Fibroblast of villous mesenchyme (primary cell): ENCODE measurements at places on chromosomes 11 and 22. TPM values are rescaled to one million over a fixed set of nuclear protein-coding genes. Genes with fewer than 3 reads are reported as not detected.

DNA sequence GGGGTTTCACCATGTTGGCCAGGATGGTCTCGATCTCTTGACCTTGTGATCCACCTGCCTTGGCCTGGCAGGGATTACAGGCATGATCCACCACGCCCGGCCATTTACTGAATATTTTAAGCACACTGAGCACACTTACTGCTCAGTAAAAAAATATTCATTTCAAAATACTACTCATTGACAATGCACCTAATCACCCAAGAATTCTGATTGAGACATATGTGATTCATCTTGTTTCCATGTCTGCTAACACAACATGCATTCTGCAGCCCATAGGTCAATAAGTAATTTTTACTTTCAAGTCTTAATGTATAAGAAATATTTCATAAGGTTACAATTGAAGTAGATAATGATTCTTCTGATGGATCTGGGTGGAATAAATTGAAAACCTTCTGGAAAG lies 4.2 kb upstream of the OR52J3 start:
- DNase-seq = no peak

GRCh38 chr11:8794677-8795103 lies 112.1 kb downstream of the RPL27A start:
- DNase-seq = no peak

The TTC9C gene
- total RNA-seq = 28.0 and 36.7 TPM in 2 replicates

GRCh38 chr11:32829157-32829679 lies 509 bp upstream of the PRRG4 start:
- DNase-seq = peak; percentile 38

DNA sequence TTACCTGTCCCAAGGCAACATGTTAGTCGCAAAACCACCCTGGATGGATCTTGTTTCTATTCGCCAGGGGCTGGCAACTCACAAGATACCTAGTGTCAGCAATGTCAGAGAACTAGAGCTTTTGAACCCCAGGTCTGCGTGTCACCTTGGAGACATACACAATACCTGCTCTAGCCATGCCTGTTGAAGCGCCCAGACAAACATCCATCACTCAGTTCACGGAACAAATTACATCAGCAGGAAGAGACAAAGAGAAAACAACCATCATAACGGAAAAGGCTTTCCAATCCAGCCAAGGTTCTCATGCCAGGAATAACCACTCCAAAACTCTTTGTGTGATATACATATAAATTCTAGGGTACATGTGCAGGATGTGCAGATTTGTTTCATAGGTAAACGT lies 2.2 kb downstream of the CD59 start:
- no peak for DNase-seq

- DNase-seq = peak; percentile 63
Observed at GRCh38 chr11:28621753-28622152, 513.6 kb downstream of the METTL15 start.

GRCh38 chr11:102171101-102171500 lies 60.9 kb downstream of the YAP1 start:
- DNase-seq = peak; percentile 87

GRCh38 chr22:44906248-44906936 lies 103.4 kb downstream of the PHF21B start:
- DNase-seq = no peak

The P2RY2 gene
- total RNA-seq = under 0.01 TPM in 1 of 2 replicates, not detected in the other

DNA sequence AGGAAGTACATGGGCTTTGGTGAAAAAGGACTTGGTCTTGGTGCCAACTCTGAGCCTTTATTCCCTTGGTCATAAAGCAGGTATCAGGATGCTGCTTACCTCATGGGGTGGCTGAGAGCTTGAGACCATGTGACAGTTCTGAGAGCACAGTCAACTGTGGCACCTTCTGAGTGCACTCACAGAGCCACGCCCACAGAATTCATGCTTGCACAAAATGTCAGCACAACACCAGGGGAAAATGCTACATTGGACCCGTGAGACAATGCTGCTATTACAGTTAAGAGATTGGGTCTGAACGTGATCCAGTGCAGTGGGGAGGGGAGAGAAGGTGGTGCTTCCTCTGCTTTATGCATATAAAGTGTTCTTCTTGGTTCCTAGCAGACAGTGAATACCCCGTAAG lies 79.5 kb upstream of the SPON1 start:
- DNase-seq = no peak

- no peak for DNase-seq
Observed at GRCh38 chr11:19025481-19026406, 34.8 kb downstream of the MRGPRX2 start.

- DNase-seq = no peak
Observed at GRCh38 chr11:40285558-40285957, 1173.9 kb downstream of the LRRC4C start.

DNA sequence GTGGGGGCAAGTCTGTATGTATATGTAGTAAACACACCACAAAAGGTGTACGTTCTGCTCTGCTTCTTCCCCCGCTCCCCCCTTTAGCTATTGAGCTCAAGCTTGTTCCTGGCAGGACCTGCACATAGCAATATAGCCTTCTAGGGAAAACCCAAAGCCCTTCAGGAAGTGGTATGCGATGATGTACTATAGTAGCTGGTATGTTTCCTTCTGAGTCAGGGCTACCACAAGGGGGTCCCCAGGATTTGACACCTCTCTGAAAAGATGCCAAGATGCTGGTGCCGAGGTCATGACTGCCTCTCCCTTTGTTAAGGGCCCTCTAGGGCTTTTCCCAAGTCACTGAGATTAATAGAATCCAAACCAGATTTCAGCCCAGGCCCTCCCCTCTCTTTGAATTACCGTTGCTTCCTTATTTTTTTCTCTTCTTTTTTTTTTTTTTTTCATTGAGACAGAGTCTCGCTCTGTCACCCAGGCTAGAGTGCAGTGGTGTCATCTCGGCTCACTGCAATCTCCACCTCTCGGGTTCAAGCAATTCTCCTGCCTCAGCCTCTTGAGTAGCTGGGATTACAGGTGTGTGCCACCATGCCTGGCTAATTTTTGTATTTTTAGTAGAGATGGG lies 268.4 kb downstream of the ETS1 start:
- DNase-seq = no peak

DNA sequence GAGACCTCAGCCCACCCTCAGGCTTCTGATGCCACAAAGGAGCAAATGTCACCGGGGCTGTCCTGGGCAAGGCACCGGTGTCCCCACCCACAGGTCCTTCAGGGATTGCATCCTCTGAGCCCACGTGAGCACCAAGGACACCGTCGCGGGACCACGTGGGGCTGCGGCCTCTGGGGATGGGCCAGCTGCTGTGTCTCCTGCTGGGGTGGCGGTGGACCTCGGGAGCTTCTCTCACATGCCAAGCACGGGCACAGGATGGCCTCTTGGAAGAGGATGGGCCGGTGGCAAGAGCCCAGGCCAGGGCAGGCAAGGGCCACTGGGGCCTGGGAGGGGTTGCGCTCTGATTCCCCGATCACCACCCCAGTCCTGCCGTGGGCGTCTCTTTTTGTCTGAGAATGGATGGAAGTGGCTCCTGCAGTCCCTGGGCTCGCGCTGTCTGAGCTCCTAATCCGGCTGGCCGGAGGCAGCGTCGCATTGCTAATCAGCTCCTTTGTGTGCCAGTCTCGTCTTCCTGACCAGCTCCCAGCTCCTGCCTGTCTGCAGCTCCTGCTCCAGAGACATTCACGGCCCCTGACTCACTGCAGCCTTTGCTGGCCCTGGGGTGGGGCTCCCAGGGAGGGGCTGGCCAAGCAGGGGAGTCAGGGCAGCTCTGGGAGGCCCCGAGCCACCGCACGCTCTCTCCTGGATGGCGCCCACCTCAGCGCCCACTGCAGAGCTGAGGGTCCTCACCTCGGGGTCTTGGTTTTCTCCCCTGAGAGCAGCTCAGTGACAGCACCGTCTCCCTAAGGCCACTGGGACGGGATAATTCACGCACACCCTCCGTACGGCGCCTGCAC lies 146.7 kb downstream of the CTTN start:
- no peak for DNase-seq

GRCh38 chr11:72821920-72822799 lies 7.9 kb downstream of the ATG16L2 start:
- DNase-seq = peak; percentile 87

DNA sequence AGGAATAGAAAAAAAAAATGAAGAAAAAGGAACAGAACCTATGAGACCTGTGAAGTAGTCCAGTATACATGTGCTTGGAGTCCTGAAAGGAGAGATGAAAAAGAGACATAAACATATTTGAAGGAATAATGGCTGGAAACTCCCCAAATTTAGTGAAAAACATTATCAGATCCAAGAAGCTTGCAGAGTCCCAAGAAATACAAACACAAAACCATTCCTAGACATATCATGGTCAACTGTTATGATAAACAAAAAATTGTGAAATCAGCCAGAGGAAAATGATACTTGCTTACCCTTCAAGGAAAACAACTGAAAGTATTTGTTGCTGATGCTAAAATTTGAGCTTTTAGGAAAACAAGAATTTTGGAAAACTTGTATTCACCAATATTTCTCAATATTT lies 250.1 kb downstream of the DDX10 start:
- peak; percentile 87 for DNase-seq

DNA sequence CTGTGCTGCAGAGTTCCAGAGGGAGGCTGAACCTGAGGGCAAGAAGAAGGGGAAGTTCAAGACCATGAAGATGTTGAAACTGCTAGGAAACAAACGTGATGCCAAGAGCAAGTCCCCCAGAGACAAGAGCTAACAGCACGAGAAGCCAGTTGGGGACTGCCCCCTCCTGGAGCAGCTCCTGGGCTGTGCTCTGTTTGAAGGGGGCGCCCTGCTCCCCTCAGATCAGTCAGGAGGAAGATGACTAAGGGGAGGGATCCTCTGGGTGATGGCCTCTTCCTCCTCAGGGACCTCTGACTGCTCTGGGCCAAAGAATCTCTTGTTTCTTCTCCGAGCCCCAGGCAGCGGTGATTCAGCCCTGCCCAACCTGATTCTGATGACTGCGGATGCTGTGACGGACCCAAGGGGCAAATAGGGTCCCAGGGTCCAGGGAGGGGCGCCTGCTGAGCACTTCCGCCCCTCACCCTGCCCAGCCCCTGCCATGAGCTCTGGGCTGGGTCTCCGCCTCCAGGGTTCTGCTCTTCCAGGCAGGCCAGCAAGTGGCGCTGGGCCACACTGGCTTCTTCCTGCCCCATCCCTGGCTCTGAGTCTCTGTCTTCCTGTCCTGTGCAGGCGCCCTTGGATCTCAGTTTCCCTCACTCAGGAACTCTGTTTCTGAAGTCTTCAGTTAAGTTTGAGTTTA lies 12.6 kb downstream of the C22orf23 start:
- no peak for DNase-seq

The NELL1 gene
- total RNA-seq = not detected in 2 replicates

DNA sequence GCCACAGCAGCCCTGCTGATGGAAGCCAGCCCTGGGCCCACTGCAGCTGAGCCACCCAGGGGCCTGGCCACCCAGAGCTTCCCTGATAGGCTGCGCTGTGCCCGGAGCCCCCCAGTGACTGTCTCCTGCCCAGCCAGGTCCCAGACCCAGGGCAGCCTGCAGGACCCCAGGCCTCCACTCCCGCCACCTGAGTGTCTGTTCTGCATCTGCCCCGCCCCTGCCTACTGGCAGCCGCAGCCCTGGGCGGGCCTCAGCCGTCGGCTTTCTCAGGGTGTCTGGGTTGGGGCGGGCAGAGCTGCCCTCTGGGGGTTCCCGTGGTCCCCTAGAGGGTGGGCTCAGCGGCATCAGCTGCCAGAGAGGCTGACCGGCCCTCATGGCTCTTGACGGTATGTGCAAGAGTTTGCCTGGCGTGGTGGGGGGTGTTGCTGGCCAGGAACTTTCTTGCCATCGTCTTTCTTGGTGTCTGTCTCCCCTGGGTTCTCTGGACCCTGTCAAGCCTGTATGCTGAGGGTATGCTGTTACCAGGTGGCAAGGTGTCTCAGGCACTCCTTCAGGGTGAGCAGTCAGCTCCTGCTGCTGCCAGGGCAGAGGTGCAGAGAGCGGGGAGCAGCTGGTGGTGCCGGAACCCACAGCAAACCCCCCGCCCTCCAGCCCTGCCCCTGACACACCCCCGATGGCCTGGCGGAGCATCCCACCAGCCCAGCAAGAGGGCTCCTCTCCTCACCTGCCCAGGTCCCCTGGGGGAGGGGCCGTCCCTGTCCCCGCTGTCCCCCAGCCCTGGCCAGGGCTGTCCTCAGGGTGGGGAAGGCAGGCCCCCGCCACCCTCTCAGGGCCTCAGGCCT lies 12.2 kb upstream of the PIM3 start:
- DNase-seq = no peak

DNA sequence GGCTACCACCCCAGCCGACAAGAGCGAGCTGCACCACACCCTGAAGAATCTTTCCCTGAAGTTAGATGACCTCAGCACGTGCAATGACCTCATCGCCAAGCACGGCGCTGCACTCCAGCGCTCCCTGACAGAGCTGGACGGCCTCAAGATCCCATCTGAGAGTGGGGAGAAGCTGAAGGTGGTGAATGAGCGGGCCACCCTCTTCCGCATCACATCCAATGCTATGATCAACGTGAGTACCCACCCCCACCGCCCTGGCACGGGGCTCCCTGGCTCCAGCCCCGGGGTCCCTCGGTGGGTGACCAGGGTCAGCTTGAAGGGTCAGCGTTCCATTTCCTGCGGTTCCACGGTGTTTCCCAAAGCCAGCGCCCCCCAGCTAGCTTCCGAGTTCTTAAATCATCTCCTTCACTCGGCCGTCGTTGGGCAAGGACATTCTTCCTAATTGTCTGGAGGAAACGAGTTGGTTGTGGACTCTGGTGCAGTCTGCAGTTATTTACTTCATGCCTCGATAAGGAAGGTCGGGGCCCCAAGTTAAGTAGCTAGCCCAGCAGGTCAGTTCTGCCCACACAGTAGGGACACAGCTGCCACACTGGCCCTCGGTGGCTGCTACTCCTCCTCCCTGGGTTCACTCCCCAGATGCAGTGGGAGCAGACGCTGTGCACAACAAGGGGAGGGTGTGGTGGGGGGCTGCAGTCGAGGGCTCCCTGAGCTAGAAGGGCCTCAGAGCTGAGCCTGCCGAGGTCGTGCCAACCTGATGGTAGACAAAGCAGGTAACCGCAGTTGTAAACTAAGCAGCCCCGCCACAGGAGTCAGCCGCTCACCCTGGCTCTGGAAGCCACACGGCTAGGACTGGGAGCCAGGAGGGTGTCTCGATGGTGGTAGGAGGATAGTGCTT lies 97.9 kb downstream of the MORC2 start:
- DNase-seq = no peak
